ENCODE measurements at places on chromosomes 5 and 9. TPM values are rescaled to one million over a fixed set of nuclear protein-coding genes. Genes with fewer than 3 reads are reported as not detected.

- no peaks in the 10 kb centered on the region for H3K27me3 ChIP-seq
- H3K27ac ChIP-seq = no peak overlapping the region
- DNase-seq = no peak
- no peaks in the 10 kb centered on the region for H3K4me1 ChIP-seq
Observed at GRCh38 chr5:168260353-168261226, 30.9 kb upstream of the WWC1 start.

Gene TAF11L10
- not detected for total RNA-seq

GRCh38 chr9:111362526-111362925 lies 32.5 kb upstream of the OR2K2 start:
- no peak for DNase-seq
- no peak overlapping the region for H3K4me3 ChIP-seq
- H3K36me3 ChIP-seq = peaks cover 46% of the 10 kb centered on the region
- H3K27ac ChIP-seq = no peak overlapping the region
- H3K4me1 ChIP-seq = no peaks in the 10 kb centered on the region
- H3K27me3 ChIP-seq = no peaks in the 10 kb centered on the region

GRCh38 chr5:143470120-143470519 lies 66.6 kb upstream of the NR3C1 start:
- DNase-seq = no peak
- no peaks in the 10 kb centered on the region for H3K4me1 ChIP-seq
- no peak overlapping the region for H3K27ac ChIP-seq

- H3K27me3 ChIP-seq = no peaks in the 10 kb centered on the region
- no peaks in the 10 kb centered on the region for H3K36me3 ChIP-seq
- no peaks in the 10 kb centered on the region for H3K4me1 ChIP-seq
- no peak overlapping the region for H3K27ac ChIP-seq
- no peak for DNase-seq
Observed at GRCh38 chr5:15079566-15079965, 208.0 kb upstream of the ANKH start.

DNA sequence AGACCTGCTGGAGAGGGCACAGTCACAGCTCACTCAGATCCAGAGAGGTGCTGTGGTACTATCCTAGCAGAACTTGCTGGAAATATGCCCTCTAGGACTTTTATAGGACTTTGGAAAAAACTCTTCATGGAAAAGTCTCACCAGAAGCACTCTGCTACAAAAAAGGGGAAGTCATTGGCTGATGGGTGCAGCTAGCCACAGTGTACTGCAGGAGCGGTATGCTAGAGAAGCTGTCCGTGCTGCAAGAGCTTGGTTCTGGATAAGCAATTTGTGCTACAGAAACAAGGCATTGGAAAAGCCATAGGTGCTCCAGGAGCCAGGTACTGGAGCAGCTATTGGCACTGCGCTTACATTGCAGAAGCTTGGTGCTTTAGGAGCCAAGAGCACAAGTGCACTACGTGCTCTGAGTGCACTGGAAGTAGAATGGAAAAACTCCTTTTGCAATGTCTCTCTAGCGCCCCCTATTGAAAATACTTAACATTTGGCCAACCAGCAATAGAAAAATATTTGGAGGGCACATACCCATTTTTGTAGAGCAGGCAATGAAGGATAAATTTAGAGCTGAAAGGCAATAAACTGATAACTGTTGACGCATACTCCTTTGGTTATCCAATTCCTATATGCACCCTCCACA lies 83.4 kb downstream of the MEGF10 start:
- no peak overlapping the region for H3K27ac ChIP-seq
- H3K27me3 ChIP-seq = peaks cover 13% of the 10 kb centered on the region

Gene MYOZ3
- not detected for total RNA-seq

DNA sequence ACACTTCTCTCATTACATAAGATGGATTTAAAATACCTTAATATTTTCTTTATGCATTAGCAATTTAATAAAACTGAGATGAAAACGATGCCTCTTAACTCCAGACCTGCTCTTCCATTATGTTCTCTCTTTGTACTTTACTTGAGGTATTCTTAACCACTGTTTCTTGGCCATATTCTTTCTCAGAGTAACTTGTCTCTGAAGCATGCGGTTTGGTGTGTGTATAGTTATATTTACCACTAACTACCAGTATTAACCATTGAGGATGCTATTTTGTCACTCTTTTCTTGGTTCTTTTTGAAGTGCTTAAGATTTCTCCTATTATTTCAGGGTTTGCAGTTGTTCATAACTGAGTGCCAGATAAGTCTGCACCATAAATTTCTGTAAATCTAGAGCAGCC lies 17.9 kb downstream of the TMEM167A start:
- no peak for DNase-seq
- H3K27ac ChIP-seq = peak overlapping the region; percentile 50
- H3K36me3 ChIP-seq = peaks cover 55% of the 10 kb centered on the region
- no peak overlapping the region for H3K4me3 ChIP-seq
- H3K27me3 ChIP-seq = no peaks in the 10 kb centered on the region
- H3K4me1 ChIP-seq = peaks cover 22% of the 10 kb centered on the region

Gene CCDC183
- total RNA-seq = 0.26 TPM

- DNase-seq = no peak
- peaks cover 10% of the 10 kb centered on the region for H3K27me3 ChIP-seq
- no peak overlapping the region for H3K27ac ChIP-seq
- no peak overlapping the region for H3K4me3 ChIP-seq
Observed at GRCh38 chr5:56356121-56356835, 123.1 kb upstream of the ANKRD55 start.

DNA sequence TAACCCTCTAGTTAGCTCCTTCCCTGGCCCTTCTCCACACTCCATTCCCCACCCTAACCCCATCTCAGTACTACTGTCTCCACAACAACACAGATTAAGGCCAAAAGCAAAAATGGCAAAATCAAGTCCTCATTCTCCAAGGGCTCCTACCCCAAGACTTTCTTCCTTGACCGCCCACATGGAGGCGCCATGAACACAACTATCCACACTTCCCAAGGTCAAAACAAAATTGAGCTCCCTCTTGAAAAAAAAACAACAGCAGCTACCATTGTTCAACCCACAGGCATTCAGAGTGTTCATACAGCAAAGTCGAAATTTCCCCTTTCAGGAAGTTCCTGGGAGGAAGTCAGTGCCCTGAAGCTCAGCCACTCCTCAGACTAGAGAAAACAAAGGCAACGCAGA lies 54.4 kb downstream of the GNAQ start:
- H3K27ac ChIP-seq = peak overlapping the region; percentile 47
- no peaks in the 10 kb centered on the region for H3K27me3 ChIP-seq
- DNase-seq = peak; percentile 69
- no peaks in the 10 kb centered on the region for H3K36me3 ChIP-seq

Gene GDF9
- 0.67 TPM for total RNA-seq

- peaks cover 9% of the 10 kb centered on the region for H3K27me3 ChIP-seq
- no peak overlapping the region for H3K27ac ChIP-seq
- DNase-seq = no peak
- H3K36me3 ChIP-seq = no peaks in the 10 kb centered on the region
- no peak overlapping the region for H3K4me3 ChIP-seq
Observed at GRCh38 chr9:136055715-136056545, 39.2 kb downstream of the NACC2 start.

- H3K36me3 ChIP-seq = no peaks in the 10 kb centered on the region
- no peak overlapping the region for H3K27ac ChIP-seq
- no peak for DNase-seq
- H3K4me1 ChIP-seq = no peaks in the 10 kb centered on the region
- H3K27me3 ChIP-seq = no peaks in the 10 kb centered on the region
Observed at GRCh38 chr9:125495172-125496119, 211.6 kb downstream of the MAPKAP1 start.

DNA sequence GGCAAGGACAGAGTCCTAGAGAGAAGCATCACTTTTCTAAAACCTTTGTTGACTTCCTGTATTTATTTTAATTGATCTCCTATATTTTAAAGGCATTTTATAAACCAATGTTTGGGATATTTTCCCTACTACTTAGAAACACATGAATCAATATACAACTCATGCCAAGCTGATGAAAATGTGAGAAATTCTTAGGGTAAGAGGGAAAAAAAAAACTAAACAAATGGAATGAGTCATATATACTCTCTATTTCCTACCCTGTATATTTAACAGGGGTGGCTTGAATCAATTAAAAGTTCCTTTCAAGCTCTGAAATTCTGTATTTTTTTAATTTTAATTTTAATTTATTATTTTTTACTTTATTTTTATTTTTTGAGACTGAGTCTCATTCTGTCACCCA lies 19.6 kb downstream of the BAAT start:
- H3K4me3 ChIP-seq = no peak overlapping the region
- no peak overlapping the region for H3K27ac ChIP-seq
- no peak for DNase-seq
- peaks cover 3% of the 10 kb centered on the region for H3K27me3 ChIP-seq
- H3K4me1 ChIP-seq = no peaks in the 10 kb centered on the region
- H3K36me3 ChIP-seq = no peaks in the 10 kb centered on the region

DNA sequence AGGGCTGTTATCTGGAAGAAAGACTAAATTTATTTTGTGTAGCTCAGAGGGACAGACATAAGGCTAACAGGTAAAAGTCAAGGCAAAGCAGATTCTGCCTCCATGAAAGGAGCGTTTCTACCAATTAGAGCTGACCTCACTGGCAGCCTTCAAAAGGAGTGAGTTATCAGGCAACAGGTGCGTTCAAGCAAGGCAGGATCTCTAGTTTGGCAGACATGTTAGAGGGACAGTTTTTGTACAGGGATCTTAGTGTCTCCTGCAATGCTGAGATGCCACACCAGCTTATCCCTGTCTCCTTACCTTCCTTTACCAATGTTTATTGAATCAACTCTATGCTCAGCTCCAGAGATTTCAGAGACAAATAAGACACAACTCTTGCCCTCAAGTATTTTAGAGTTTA lies 73.8 kb downstream of the NRG2 start:
- H3K4me1 ChIP-seq = no peaks in the 10 kb centered on the region
- no peak overlapping the region for H3K4me3 ChIP-seq
- no peaks in the 10 kb centered on the region for H3K36me3 ChIP-seq
- no peak overlapping the region for H3K27ac ChIP-seq

DNA sequence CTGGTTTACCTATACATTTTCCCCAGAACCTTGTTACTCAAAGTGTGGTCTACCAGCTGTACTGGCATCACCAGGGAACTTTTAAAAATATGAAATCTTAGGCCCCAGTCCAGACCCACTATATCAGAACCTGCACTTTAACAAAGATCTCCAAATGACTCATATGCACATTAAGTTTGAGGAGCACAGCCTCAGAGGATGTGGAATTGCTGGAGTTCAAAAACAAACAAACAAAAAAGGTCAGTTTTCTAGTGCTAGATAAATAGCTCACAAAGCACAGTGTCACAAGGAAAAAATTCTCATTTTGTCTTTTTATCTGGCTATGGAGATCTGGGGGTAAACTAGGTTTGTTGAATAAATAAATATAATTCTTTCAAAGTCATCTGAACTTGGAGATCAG lies 68.9 kb upstream of the ANKRD55 start:
- H3K27ac ChIP-seq = no peak overlapping the region
- H3K4me1 ChIP-seq = no peaks in the 10 kb centered on the region
- no peaks in the 10 kb centered on the region for H3K27me3 ChIP-seq
- no peak overlapping the region for H3K4me3 ChIP-seq
- peaks cover 3% of the 10 kb centered on the region for H3K36me3 ChIP-seq

DNA sequence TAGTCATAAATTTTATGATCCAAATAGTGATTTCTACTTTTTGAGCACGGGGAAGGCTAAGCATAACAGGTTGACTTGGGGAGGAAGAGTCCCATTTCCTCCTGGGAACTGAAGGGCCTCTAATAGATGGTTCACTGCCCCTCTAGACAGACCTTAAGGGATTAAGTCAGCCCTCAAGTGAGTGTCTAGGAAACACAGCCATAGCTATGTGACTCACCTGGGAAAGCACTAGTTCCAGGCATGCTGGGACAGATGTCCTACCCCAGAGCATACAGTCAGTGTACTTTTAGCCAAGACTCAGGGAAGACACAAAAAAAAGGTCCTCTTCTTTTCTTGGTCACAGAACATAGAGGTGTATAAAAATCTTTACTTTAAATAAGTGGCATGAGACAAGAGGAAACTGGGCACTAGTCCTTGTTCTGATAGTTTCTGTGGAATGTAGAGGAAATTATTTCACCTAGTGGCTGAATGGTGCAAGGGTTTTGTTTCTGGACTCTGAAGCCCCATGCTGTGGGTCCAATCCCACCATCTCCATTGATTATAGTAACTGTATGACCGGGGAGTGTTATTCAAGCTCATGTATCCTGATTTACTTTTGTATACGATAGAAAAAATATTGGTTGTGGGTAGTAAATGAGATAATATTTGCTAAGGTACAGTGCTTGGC lies 86.0 kb downstream of the NREP start:
- no peak for DNase-seq
- no peak overlapping the region for H3K27ac ChIP-seq
- no peaks in the 10 kb centered on the region for H3K36me3 ChIP-seq
- no peak overlapping the region for H3K4me3 ChIP-seq
- no peaks in the 10 kb centered on the region for H3K4me1 ChIP-seq

Gene PCDHA11
- not detected for total RNA-seq

- H3K27ac ChIP-seq = no peak overlapping the region
- no peak for DNase-seq
- no peaks in the 10 kb centered on the region for H3K36me3 ChIP-seq
- no peaks in the 10 kb centered on the region for H3K4me1 ChIP-seq
Observed at GRCh38 chr9:14097666-14098415, 216.1 kb downstream of the NFIB start.

DNA sequence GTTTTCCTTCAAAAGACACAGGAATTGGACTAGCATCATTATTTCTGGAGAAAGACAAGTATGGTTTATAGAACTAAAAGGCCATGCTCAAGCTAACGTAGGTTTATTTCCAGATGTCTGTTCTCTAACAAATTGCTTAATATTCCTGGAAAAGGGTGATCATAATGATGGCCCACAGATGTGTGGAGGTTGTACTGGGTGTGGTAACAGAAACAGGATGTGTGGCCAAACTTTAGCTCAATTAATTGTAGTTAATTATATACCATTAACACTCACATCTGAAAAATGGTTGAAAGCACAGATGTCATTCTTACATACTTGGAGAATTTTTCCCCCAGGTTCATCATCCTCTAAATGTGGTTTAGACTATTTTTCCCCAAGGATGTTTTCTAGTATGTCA lies 292.7 kb upstream of the RASA1 start:
- DNase-seq = no peak
- H3K36me3 ChIP-seq = peaks cover 1% of the 10 kb centered on the region
- peaks cover 15% of the 10 kb centered on the region for H3K4me1 ChIP-seq
- H3K27ac ChIP-seq = no peak overlapping the region
- no peak overlapping the region for H3K4me3 ChIP-seq
- peaks cover 19% of the 10 kb centered on the region for H3K27me3 ChIP-seq

Gene SHOC1
- not detected for total RNA-seq

DNA sequence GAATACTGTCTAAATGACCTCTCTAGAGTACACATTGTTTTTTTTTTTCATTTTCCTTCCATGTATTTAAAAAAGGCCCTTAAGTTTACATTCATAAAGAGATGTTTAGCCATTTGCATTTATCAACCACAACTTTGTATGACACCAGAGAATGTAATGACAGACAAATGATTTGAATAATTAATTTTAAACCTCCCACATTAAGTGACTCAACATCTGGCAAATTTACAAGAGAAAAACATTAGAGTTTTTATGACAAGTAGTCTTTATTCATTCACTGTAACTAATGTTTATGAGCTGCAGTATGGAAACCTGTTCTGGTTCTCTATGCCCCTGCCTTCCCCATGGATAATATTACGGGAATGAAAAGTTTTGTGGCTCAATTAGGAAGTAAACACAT lies 1093.8 kb upstream of the CDH9 start:
- H3K36me3 ChIP-seq = no peaks in the 10 kb centered on the region
- no peak overlapping the region for H3K27ac ChIP-seq
- no peaks in the 10 kb centered on the region for H3K4me1 ChIP-seq
- H3K4me3 ChIP-seq = no peak overlapping the region

Gene GRXCR2
- not detected for total RNA-seq

Data from activated CD8-positive, alpha-beta memory T cell treated with anti-CD3 and anti-CD28 coated beads, Interleukin-2, amount 10 ng/mL, durations not matched to agents 7 days and 5 days (primary cell).